ENCODE measurements at places on chromosomes 4 and X.

GRCh38 chr4:123259676-123260646 is 136.6 kb upstream of the SPRY1 start:
- no peak for DNase-seq

DNA sequence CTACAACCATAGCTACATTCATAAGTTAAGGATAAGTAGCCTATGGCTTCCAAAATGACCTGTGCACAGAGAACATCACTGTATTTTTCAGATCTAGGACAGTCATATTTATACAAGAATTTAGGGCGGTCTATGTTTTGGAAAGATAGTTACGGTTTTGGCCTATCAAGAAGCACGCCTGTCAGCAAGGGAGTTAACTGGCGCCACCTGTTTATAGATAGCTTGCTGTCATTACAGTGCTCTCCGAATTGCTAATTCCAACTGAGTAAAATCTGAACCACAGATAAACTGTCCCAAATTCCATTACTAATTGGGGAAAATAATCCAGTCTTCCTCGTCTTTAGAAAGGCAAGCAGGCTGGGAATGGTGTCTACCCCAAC is 646 bp downstream of the ABCB7 start:
- DNase-seq, result no peak

- no peak for DNase-seq
These were observed 100.3 kb upstream of the FAT1 start for GRCh38 chr4:186823989-186824388.

- no peak for DNase-seq
These were observed 29.0 kb upstream of the BCLAF3 start for GRCh38 chrX:20019672-20020365.

DNA sequence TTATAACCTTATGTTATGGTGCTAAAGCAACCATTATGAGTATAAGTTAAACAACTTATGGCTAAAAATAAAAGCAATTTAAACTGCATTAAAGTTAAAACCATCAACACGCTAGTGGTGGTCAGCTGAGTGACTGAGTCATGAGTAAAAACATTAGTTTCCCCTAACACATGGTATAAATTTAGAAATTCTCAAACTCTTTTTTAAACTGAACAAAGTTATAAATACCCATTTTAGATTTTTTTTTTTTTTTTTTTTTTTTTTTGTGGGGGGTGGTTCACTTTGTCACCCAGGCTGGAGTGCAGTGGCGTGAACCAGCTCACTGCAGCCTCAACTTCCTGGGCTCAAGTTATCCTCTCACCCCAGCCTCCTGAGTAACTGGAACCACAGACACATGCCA is 5.4 kb upstream of the BBS7 start:
- DNase-seq, result no peak

GRCh38 chrX:22689290-22689689 is 310.5 kb upstream of the DDX53 start:
- DNase-seq, result no peak

GRCh38 chrX:39774774-39775328 is 322.9 kb downstream of the BCOR start:
- no peak for DNase-seq

GRCh38 chr4:177441061-177441802 is 1.0 kb downstream of the AGA start:
- DNase-seq, result peak; percentile 16

DNA sequence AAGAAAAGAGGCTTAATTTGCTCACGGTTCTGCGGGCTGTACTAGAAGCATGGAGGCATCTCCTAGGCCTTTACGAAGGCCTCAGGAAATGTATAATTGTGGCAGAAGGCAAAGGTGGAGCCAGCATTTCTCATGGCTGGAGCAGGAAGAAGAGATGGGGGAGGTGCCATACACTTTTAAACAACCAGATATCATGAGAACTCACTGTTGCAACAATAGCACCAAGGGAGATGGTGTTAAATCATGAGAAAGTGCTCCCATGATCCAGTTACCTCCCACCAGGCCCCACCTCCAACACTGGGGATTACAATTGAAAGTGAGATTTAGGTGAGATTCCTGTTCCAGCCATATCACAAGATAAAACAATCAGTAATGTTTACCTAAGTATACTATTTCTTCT is 45.5 kb downstream of the MTHFD2L start:
- no peak for DNase-seq

- peak; percentile 29 for DNase-seq
These were observed 32.8 kb downstream of the FAM13A start for GRCh38 chr4:89024051-89024675.

DNA sequence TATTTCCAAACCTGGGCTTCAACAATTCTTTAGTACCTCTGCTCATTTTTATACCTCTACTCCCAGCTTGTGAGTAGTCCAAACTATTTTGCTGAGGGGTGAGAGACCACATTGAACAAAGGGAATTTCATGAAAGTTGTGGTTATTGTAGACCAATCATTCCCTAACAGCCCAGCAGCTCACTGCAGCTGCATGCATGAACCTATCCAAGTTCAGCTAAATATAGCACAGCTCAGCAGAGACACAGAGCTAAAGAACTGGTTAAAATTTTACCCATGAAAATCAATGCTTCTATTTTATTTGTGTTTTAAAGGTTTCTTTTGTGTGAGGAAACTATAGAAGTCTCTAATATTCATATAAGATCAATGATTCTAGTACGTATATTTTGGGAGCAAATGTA is 82.7 kb downstream of the TECRL start:
- DNase-seq, result no peak

DNA sequence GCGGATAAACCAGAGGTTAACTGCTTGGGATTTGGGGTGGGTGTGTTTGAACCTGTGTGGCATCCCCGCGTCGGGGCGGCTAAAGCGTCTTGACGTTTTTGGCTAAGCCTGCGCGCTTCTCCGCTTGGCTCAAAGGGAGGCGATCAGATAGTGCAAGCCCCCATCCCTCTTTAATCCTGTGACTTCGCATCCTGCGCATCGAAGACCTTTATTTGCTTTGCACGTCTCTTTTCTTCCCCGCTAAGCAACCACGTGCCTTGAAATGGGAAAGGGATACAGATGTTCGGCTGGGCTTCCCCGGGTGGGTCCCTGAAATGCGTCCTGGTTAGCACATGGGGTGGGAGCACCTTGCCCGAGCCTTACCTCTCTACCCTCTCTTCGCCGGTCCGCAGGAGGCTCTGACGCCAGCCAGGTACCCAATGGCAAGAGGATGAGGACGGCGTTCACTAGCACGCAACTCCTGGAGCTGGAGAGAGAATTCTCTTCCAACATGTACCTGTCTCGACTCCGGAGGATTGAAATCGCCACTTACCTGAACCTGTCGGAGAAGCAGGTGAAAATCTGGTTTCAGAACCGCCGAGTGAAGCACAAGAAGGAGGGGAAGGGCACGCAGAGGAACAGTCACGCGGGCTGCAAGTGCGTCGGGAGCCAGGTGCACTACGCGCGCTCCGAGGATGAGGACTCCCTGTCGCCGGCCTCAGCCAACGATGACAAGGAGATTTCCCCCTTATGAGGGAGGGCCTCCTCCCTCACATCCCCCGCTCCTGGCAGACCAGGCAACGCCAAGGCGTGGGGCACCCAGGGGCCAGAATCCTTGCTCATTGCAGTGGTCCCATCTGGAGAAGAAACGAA is 1.5 kb downstream of the GSX2 start:
- DNase-seq, result no peak

DNA sequence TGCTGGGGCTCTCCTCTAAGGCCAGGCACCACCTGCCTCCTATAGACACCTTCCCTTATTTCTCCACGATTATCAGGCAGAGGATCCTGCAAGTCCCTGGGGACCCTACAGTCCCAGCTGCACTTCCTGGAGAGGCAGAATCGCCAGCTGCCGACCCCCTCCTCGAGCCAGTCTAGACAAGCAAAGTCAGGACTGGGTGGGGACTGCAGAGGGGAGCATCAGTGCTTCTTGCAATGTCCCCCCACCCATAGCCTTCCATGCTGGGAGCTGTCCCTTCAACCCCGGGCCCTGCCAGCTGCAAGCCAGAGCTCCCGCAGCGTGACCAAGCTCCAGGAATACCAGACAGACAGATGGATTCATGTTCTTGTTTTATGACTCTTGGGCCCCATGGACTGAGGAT is 1.4 kb upstream of the CRMP1 start:
- no peak for DNase-seq

All from activated naive CD4-positive, alpha-beta T cell treated with Interleukin-2 at 50 U/mL for 16 hours (primary cell).